ENCODE measurements at places on chromosomes 16 and 17.

- no peak for DNase-seq
These were observed 7.3 kb downstream of the DLX4 start for GRCh38 chr17:49976163-49976827.

- DNase-seq = no peak
These were observed 46.5 kb upstream of the CPNE2 start for GRCh38 chr16:57045694-57046381.

DNA sequence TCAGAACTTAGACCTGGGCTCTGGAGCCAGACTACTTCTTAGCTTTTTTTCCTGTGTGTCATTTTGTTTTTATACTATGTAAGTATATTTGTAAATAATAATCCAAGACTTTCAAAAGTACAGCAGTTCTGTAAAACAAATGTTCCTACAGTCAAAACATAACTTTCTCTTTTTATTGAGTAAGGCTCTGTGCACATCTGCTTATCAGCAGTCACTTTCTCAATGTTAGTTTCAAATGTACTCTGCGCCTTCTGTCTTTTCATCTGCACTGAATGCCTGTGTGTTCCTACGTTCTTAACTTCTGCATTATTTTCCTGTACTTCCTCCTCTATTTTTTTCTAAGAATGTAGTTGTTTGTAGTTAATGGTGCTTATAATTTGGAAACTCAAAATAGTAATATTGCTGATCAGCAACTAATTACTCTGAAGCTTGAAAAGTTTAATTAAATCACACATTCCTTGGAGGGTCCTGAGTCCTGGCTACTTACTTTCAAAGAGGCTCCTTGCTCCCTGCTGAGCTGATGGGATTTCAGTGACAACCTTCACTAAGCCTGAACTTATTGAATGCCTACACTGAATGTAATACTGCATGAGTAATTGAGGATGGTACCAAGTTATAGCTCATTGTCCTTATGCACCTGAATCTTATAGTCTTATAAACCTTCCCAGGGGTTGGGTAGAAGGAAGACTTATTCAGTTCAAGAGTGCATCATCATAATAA is 329.9 kb downstream of the KCNJ2 start:
- DNase-seq = no peak

DNA sequence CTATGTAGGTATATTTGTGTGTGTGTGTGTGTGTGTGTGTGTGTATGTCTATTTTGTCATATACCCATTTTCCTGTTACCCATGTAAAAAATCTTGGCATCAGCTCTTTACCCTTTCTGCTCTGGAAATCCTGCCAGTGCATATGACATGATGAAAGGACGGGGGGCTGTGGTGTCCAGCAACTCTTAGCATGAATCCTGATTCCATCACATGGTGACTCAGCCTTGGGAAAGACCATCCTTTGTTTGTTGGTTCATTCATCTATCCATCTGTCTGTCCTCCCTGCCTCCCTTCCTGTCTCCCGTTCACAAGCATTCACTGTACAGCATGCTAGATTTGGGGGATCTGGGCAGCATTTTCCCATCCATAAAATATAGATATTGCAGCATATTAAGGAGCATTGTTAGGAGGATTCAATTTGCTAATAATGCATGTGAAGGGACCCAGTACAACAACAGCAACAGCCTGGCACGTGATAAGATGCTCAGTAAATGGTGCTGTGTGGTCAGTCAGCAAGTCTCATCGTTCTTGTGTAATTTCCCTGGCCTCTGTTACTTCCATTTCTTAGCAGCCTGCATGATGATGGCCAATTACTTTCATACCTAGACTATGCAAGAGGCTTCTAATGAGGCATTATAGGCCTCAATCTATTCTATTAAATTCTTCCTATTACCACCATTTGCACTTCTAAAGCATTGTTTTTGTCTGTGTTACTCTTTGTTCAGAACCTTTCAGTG is 191.0 kb downstream of the PRKCA start:
- DNase-seq = no peak

- no peak for DNase-seq
These were observed 59.8 kb downstream of the PIPOX start for GRCh38 chr17:29102741-29103181.

- DNase-seq = no peak
These were observed 3.1 kb upstream of the WFIKKN1 start for GRCh38 chr16:627454-628239.

- DNase-seq = no peak
These were observed 705 bp downstream of the KRABD2 start for GRCh38 chr17:8375738-8376259.

- DNase-seq = no peak
These were observed 6.0 kb downstream of the HSDL1 start for GRCh38 chr16:84138824-84139627.

DNA sequence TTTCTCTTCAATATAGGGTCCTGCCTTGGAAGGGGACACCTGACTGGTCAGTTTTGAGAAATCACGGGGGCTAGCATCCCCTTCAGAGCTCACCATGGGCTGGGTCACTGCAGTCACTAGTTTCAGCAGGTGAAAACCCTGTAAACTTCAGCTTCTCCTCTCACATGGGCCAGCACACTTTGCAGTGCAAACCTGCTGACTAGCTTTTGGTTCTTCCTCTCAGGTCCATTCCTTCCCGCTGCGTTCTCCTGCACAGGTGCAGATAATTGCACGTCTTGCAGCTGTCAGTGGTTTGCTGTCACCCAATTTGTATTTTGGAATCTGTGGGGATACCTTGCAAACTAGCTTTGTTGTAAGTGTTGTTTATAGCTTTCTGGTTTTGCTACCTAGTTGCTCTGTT is 95.1 kb downstream of the LYRM1 start:
- no peak for DNase-seq

DNA sequence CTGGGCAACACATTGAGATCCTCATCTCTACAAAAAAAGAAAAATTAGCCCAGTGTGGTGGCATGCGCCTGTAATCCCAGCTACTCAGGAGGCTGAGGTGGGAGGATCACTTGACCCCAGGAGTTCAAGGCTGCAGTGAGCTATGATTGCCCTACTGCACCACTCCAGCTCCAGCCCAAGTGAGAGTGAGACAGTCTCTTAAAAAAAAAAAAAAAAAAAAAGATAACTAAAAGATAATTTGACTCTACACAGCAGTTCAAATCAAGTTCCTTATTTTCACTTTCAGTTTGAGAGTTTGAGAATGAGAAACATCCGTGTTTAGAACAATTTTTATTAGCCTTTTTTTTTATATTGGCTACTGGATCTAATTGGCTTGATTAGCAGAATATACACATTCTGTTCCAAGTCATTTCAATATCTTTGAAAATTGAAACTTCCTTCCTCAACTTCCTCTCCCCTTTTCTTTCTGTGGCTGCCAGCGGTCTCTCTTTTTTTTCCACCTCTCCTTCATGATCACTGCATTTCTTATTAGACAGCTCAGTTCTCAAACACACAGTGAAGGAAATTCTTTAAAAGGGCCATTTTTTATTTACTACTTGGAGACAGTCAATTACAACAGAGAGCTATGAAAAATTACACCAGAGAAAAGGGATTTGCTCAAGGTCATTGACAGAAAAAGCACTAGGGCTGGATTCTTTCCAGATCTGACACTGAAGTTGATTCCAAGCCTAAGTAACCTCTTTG is 4.5 kb upstream of the ACSF2 start:
- no peak for DNase-seq

- no peak for DNase-seq
These were observed 49.4 kb downstream of the WSB1 start for GRCh38 chr17:27343294-27343693.

- DNase-seq = no peak
These were observed 546.2 kb downstream of the WWOX start for GRCh38 chr16:78645657-78646056.

GRCh38 chr17:80970044-80970761 is 21.4 kb upstream of the CHMP6 start:
- DNase-seq = no peak

DNA sequence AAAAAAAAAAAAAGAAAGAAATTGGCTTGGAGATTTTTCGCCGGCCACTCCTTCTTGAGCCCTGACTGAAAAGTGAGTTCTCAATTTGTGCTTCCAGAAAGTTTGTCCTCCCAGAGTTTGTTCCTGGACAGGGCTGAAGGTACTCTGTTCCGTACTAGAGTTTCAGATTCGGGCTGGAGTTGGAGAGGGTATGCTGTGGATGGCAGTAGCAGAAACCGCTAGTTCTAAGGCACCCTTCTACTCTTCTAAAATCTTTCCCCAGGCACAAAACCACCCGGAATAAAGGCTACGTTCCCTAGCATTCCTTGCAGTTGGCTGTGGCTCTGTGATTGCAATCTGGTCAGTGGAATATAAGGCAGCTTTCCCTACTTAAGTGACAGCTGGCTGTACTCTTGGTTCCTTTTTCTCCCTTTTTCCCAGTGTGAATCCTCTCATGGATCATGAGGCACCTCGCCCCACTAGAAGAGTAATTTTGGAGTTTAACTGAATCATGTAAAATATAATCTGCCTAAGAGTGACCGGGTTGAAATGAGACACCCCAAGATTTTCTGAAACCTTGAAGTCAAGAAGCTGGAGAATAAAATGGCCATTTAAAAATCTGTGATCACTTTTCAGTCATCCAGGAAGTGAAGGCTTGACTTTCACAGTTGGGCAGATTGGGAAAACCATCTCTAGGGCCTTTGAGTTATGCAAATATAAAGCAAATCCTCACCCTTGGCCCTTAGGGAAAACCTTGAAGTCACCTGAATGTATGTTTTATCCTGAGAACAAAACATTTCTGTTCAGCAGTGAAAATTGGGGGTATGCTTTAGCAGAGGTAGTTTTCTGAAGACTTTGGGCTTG is 901 bp upstream of the HEATR6 start:
- no peak for DNase-seq

Data from stimulated activated CD4-positive, alpha-beta T cell treated with anti-CD3 and anti-CD28 coated beads, Interleukin-1b, Interleukin-23, amount 100 ng/mL, for 1 hour (primary cell).